PC-3 (cell line): ENCODE measurements at places on chromosomes 1 and 21.
A peak's percentile ranks its signal among the peaks of the same experiment; 100 is the strongest.

DNA sequence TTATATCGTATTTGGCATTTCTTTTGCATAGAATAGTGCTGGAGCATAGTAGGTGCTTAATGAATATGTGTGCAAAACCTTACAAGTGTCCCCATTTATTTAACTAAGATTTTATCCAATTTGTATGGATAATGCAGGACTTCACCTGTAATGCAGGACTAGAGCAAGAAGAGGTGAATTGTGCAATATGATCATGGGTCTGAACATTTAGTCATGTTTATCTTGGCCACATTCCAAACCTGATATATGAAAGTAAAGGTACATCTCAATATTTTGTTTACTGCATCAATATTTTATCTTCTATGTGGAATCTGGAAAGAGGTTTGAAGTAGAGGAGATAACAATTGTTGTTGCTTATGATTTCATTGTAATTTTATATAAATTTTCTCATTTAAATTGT is 1626.7 kb upstream of the B3GALT2 start:
- DNase-seq: peak; percentile 31

GRCh38 chr1:61921435-61921834 is 179.2 kb downstream of the PATJ start:
- DNase-seq: peak; percentile 3

DNA sequence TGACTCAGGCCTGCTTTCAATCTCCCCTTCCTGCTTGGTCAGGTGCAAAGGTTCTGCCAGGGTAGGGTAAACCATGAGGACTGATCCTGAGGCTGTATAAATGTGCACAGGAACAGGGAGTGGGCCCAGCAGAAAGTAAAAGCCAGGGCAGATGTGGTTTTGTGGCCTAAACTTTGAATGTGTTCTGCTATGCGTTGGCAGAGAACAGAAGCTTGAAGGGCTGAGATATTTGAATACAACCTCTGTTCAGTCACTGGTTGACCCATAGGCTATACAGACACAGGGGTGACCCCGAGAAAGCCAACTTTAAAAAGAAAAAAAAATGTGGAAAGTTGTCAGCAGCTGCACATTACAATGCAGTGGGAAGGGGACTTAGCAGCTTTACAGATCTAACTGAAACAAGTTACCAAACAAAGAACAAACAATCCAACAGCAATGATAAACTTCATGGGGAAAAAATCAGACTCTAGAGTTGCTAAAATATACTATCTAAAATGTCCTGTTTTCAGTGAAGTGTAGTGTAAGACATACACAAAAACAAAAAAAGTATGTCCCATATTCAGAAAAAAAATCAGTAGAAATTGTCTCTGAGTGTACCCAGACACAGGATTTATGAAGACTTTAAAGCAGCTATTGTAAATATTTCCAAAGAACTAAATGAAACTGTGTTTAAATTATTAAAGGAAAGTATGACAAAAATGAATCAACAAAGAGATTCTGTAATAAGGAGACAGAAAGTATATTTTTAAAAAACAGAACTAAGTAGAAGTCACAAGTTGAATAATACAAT is 216.1 kb downstream of the RPS6KC1 start:
- DNase-seq: no peak

DNA sequence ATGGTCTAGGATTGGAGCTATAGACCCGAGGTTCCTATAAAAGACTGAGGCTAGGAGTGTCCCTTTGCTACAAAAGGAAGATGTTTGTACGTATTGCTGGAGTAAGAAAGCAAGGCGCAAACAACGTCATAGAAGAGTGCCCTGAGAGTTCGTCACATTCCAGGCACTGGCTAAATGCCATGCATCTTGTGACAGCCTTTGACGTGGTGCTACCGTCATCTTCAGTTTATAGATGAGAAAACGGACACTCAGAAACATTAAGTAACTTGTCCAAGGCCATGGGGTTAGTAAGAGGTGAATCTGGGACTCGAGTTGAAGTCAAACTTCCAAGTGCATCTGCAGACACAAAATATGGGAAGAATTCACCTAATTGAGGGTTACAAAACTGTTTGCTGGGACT is 104.2 kb upstream of the SLC45A1 start:
- DNase-seq: no peak

DNA sequence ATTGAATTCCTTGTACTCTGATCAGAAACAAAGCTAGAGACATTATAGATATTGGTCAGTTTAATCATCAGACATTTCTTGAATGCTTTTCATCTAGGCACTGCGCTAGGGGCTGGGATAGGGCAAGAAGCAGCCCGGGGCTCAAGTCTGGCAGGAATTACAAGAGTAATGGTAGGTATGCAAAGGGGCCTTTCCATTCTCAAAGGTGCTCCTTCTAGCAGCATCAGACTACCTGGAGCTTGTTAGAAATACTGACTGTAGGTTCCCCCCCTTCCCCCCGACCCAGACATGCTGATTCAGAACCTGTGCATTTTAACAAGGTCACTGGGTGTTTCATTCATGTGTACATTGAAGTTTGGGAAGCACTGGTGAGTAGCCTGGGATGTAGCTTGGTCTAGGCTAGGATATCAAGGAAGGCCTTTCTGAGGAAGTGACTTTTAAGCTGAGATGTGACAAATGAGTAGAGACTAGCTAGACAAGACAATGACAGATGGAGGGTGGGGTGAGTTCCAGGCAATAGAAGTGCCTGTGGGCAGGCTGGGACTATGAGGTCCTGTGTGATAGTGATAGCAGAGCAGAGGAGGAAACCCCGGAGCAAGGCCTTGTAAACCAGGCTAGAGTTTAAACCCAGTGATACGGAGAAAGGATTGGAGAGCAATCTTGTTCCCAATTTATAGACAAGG is 26.3 kb downstream of the NFASC start:
- DNase-seq: peak; percentile 14

DNA sequence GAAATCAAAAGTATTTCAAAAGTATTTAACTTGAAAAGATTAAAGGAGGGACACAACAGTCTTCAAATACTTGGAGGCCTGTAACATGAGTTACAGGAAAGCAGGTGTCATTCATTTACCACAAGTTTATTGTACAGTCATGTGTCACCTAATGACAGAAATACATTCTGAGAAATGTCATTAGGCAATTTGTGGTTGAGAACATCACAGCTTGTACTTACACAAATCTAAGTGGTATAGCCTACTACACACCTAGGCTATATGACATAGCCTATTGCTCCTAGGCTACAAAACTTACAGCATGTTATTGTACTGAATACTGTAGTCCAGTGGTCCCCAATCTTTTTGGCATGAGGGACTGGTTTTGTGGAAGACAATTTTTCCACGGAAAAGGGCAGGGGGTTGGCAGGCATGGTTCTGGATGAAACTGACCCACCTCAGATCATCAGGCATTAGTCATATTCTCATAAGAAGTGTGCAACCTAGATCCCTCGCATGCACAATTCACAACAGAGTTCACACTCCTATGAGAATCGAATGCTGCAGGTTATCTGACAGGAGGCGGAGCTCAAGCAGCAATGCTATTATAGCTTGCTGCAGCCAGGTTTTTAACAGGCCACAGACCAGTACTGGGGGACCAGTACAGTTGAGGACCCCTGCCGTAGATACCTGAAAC is 25.0 kb upstream of the PHTF1 start:
- no peak for DNase-seq

DNA sequence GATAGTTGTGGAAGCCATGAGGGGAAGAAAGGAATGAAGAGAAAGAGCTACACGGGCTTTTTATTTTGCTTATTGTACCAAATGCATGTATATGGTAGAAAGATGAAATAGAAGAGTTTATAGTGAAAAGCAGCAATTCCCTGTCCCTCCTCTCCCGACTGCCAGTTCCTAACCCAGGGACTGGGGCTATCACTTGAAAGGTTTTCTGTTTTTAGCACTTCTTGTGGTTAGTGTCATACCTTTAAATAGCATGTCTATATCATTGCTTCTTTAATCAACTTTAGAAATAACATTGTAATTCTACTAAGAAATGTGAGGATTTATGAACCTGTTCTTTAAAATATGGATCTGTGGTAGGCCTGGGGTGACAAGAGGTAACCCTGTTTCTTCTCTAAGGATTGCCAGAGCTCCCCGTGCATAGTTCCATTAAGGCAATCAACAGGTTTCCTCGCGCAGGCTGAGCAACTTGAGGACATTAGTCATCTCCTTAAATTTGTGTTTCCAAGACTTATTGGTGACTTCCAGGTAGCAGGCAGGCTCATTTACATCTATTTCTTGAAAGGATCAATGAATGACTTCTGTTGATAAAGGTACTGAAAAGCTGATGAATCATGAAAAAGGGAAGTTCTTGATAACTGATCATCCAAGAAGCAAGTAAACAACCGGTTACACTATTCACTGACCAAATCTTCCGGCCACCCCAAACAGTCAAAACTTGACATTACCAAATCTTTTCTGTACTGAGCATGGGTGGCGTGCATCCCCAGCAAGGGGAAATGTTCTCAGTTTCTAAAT is 37.8 kb upstream of the S1PR1 start:
- DNase-seq: no peak

DNA sequence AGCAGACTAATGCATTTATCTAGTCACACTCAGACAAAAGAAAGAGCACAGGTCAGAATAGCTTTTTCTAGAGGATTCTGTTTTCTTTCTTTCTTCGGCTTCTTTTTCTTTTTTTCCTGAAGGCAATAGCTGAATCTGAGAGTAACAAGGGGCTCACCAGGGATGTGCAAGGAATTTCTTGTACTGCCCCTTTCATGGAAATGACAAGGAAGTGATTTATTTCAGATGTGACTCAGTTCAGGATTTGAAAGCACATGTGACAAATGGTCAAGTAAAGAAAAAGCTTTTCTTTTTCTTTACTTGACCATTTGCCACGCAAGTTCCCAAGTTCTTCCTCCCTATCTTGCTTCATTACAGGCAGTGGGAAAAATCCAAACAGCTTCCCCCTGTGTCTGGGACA is 202.0 kb downstream of the GABPA start:
- DNase-seq: peak; percentile 19

- peak; percentile 19 for DNase-seq
Observed at GRCh38 chr21:45982758-45983648, 1.4 kb downstream of the COL6A1 start.

DNA sequence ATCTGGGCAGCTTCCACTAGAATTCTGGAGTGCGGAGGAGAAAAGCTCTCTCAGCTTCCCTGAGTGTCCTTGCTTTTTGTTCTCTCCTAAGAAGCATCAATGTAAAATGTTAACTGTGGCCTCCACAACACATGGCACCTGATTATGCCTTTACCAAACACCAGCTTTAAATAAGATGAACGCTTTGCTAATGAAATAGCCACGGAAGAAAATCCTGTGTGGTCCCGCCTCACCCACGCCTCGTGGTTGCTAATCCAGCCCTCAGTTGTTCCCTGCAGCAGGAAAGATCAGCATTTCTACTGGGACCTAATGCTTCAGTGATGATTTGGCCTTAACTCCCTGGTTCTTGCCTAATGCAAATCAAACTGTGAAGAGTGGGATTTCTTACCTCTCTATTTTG is 1.8 kb upstream of the ERG start:
- DNase-seq: no peak

- DNase-seq: peak; percentile 100
Observed at GRCh38 chr1:200415789-200416593, 6.2 kb upstream of the ZNF281 start.

- no peak for DNase-seq
Observed at GRCh38 chr1:2982615-2983318, 38.5 kb upstream of the ACTRT2 start.

- peak; percentile 99 for DNase-seq
Observed at GRCh38 chr1:204438628-204439027, 27.0 kb upstream of the PPP1R15B start.

DNA sequence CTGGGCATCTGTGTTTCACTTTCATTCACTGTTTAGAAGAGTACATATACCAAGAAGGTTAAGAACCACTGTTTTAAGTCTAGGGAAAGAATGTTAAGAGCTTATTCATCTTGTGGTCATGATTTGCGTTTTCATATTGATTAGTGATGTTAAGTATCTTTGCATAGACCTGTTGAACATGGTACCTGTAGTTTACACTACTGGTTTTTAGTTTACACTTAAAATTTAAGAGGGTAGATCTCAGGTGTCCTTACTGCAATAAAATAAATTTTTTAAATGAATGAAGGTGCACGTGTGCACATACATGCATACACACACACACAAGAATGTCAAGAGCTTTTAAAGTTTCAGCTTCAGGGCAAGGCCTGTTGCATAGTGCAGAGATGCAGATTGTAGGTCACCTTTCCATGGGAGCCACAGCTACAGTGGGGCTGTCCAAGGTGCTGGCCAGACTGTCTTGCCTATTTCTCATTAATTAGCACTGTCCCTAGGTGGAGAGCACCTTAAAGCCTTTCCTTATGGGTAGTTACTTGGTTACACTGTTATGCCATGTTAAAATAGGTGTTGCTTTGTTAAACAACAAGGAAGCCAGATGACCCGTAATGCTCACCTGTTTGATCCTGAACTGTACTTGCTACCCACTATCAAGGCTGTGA is 543.0 kb upstream of the DAB1 start:
- no peak for DNase-seq

- peak; percentile 92 for DNase-seq
Observed at GRCh38 chr1:165631342-165632151, 513 bp downstream of the MGST3 start.

DNA sequence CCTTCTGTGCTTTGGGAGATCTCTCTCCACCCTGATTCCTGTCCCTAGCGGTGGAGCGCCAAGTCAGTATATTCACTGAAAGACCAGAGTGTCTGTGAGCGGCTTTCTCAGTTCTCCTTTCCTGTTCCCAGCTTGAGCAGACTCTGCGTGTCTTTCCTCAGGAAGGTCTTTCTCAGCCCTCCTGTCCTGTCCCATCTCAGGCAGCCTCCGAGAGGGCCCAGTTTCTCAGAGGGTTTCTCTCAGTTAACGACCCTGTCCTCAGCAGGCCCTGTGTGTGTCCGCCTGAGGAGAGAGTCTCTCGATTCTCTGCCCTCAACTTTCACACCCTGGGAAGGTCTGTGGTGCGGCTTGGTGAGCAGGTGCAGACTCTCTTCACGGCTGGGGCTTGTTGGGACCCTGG is 34.0 kb upstream of the CHIT1 start:
- DNase-seq: no peak

DNA sequence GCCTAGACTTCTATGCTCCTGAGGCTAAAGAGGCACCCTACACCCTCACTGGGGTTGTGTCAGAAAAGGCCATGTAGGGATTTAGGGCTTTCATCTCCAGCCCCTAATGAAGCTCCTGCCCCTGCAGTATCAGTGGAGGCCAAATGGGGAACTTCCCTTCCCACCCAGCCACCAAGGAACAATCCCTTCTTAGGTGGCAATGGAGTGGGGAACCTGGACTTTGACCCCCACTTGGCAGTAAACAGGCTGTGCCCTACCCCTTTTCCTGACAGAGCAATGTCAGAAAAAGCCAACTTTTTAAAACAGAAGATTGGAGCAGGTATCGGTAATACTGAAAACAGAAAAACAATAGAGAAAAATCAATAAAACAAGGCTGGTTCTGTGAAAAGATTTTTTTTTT is 35.5 kb upstream of the SLC19A2 start:
- no peak for DNase-seq

GRCh38 chr1:3271866-3272265 is 182.6 kb upstream of the ARHGEF16 start:
- DNase-seq: no peak

DNA sequence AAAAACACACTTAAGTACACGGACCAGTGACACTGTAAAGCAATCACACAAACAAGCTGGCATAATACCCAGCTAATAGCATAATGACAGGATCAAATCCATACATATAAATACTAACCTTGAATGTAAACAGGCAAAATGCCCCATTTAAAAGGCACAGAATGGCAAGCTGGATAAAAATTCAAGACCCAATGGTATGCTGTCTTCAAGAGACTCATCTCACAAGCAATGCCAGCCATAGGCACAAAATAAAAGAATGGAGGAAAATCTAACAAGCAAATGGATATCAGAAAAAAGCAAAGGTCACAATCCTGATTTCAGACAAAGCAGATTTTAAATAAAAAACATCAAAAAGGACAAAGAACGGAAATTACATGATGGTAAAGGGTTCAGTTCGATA is 79.1 kb upstream of the PTGFR start:
- DNase-seq: no peak
